ENCODE measurements at places on chromosomes 1 and 21.

DNA sequence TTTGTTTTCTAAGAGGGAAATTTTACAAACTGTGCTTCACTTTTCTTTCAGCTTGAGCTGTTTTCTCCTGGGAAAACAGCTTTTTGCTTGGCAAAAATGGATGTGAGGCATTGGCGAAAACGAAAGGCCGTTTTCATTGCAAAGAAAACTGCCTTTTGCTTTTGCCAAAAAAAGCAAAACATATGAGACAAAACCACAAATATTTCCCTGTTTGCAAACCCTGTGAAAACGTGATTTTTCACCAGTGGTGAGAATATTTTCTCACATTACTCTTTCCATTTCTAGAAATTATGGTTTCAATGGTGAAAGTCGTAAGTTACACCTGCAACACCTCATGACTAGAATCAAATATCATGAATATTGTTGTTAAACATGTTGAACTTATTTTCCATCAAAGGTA is 74.0 kb upstream of the ZBTB18 start:
- no peak for DNase-seq

DNA sequence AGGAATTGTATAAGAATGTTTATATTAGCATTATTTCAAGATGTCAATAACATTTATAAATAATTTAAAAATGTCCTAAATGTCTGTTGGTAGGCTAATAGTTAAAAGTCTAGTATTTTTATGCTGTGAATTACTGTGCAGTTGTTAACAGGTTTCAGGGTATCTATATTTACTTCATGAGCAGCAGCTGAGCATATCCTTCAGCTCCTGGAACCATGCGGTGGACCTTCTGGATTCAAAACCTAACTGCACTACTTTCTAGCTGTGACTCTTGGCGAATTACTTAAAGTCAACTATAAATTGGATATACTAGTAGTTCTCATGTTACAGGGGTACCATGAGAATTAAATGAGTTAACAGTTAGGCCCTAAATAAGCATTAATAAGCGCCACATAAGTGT is 3.7 kb downstream of the CEP350 start:
- DNase-seq: no peak

- DNase-seq: no peak
Observed at GRCh38 chr1:23013657-23014056, 2.0 kb downstream of the TEX46 start.

GRCh38 chr1:245325922-245326795 is 171.4 kb downstream of the KIF26B start:
- DNase-seq: no peak

DNA sequence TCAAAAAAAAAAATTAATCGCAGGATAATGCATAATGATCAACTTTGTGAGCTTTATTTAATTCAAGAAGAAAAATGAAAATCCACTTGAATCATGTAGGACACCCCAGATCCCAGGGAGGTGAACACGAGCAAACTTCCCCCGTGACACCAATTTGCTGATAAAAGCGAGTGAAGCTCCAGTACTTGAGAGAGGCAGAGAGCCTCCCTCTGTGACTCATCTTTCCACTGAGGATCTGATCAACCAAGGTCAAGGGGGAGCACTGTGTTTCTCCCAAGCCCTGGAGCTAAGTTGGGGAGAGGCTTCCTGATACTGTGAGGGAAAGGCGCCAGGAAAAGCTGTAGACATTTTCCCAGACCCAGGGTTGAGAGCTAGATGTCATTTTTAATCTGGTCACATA is 160.9 kb downstream of the SLC44A5 start:
- DNase-seq: no peak

- DNase-seq: no peak
Observed at GRCh38 chr1:224523676-224524075, 89.1 kb upstream of the WDR26 start.

- DNase-seq: no peak
Observed at GRCh38 chr1:30525971-30526651, 197.3 kb downstream of the MATN1 start.

GRCh38 chr1:22710701-22711049 is at the start of gene EPHB2:
TSS of gene EPHB2 (plus strand) at chr1:22710839. CDS start at chr1:22710983, 144 bp downstream.
- DNase-seq: no peak

- DNase-seq: no peak
Observed at GRCh38 chr21:28464095-28464494, 528.6 kb downstream of the LTN1 start.

GRCh38 chr1:96880626-96881025 is 159.0 kb downstream of the PTBP2 start:
- DNase-seq: no peak

GRCh38 chr1:109802136-109802900 is 38.6 kb upstream of the EPS8L3 start:
- DNase-seq: no peak

GRCh38 chr1:235632506-235633401 is 16.8 kb downstream of the GNG4 start:
- no peak for DNase-seq

- DNase-seq: no peak
Observed at GRCh38 chr1:110174961-110175360, 24.7 kb downstream of the SLC6A17 start.

DNA sequence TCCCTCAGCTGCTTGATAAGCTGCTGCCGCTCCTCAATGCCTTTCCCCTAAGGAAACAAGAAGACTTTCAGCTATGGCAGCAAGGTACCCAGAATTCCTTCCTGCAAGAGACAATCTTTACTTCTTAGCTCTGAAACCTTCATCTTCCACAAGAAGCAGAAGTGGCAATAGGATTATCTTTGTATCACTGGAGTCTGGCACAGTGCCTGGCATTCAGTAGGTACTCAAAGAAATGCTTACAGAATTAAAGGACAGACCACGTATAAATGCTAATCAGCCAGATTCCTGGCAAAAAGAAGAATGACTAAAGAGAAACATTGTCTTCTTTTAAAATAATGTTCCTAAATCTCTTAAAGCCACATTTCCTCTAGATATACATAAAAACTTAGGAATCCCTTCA is 43.7 kb downstream of the SLC27A3 start:
- no peak for DNase-seq

DNA sequence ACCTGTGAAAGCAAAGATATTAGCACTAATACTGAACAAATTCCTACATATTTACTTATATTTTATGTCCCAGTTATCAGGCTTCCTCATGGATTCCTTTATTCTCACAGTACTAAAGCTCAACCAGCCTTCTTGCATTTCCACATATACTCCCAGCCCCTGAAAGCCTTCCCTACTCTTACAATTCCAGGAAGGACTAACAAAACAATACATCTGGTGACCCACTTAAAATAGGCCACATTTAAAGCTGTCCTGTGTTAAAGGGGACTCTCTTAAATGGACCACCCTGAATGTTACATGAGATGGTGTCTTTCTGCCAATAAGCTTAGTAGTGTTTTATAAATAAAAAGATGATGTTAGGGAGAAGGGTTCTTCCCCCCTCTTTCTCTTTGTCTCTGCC is 54.4 kb downstream of the NTMT2 start:
- DNase-seq: no peak

GRCh38 chr1:117093091-117093534 is 28.4 kb downstream of the TRIM45 start:
- peak; percentile 72 for DNase-seq

DNA sequence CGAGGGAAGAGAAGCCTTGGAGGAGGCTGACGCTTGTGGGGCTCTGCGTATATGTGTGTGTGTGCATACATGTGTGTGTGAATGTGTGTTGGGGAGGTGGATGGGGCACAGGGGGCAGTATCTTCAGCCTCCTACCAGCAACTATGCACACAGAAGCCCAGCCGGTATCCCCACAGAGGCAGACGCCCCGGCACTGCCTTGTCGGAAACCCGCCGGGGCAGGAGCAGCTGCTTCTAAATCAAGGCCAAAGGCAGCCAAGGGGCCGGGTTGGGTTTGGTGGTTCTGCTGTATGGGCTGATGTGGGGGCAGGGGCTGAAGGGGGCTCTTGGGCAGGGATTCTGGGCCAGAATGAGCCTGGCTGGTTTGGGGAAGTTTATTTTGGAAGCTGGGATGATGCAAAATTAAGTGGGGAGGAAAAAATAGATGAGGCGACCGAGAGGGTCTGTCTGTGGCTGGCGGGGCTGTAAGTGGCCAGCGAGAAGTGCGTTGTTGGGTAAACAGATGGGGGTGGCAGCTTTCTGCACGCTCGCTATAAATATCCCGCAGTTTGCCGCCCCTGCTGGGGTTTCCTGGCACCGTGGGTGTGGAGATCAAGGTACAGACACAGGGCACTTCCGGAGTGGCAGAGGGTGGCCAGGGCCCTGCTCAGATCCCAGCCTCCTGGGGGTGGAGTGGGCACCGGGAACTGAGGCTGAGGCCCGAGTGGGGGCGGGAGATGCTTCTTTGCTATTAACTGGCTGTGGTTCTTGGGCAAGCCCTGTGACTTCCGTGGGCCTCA is 11.0 kb upstream of the WNT4 start:
- no peak for DNase-seq

DNA sequence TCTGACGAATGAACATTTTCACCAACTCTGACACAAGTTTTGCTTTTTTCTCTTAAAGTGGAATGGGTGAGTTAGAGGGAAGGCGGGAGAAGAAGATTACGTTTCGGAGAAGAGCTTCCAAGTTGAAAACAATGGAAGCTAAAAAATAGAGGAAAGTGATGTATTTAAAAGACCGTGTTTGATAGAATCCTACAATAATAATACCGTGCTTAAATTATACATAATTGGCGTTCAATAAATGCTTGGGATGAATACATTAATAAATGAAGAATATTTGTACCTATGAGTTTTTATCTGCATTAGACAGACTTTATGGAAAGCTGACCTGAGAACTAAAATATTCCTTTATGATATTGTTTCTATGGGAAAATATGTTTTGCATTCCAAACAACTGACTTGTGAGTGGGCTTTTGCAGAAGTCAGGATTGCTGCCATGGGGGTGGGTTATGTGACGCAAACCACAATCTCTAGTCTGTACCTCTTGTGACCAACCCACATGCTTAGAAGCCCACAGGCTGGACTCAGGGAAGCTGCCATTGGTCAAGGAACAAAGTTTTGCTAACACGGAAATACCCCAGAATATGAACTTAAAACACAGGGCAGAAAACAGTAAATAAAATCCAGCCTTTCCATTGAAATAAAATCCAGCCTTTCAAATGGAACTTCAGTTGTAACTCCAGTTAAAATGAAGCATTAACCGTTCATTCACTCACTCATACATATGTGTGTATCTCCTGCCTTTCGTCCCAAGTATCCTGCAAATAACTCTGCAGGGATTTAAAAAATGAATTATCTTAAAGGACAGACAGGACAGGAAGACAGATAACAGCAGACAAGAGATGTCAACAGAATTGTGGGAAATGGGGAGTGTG is 21.3 kb upstream of the ATF3 start:
- no peak for DNase-seq

DNA sequence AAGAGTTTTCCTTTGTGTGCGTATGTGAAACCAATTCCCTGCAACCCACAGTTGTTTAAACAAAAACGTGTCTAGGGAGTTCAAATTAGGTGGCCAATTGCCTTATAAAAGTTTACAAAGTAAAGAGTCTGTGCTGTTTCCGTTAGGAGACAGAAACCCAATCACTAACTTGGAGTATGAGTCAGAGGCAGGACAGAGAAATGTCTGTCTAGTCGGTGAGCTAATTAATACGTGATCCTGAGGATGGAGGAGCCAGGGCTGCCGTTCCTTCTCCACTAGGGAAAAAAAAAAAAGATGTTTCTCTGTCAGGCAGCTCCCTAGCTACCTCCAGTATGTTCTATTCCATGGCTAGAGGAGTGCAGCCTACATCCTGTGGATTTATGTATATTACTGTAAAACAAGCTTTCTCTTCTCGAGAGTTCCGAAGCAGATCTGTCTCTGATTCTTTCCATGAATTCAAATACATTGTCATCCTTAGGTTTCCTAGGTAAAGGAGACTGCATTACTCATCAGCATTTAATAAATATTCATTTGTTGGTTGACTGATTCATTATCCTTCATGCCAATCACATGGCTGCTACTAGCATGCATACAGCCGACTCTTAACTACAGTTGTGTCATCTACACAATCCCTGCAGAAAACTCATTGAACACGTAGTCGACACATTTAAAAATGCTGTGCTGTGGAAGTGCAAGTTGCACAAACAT is 430.6 kb downstream of the KIF26B start:
- DNase-seq: no peak

GRCh38 chr1:57795886-57796285 is 372.0 kb upstream of the DAB1 start:
- DNase-seq: no peak

- DNase-seq: no peak
Observed at GRCh38 chr1:172390301-172390682, 30.2 kb upstream of the C1orf105 start.

- DNase-seq: no peak
Observed at GRCh38 chr1:230292689-230293389, 133.3 kb downstream of the PGBD5 start.

- no peak for DNase-seq
Observed at GRCh38 chr1:56952501-56952900, 13.3 kb downstream of the C8B start.

- no peak for DNase-seq
Observed at GRCh38 chr1:205211839-205212536, 486 bp upstream of the DSTYK start.

All from T1000 (cell line).